ENCODE measurements at places on chromosomes 6 and 20.

GRCh38 chr6:131117878-131118277 lies 17.4 kb upstream of the AKAP7 start:
- DNase-seq = peak; percentile 6

DNA sequence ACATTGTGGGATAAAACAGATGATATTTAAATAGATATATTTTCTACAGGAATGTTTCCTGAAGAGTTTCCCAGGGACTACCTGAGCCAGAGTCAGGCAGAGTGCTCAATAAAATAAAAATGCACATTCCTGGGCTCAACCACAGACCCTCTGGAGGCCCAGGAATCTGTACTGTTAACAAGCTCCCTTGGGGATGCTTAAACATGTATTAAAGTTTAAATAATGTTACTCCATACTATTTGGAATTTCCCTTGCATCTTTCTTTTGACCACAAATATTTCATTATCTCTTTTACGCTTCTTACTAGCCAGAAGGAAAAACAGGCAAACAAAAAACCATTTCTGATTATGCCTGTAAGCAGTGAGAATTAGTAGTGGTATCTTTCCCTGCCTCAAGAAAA lies 42.3 kb downstream of the GPR63 start:
- no peak for DNase-seq

DNA sequence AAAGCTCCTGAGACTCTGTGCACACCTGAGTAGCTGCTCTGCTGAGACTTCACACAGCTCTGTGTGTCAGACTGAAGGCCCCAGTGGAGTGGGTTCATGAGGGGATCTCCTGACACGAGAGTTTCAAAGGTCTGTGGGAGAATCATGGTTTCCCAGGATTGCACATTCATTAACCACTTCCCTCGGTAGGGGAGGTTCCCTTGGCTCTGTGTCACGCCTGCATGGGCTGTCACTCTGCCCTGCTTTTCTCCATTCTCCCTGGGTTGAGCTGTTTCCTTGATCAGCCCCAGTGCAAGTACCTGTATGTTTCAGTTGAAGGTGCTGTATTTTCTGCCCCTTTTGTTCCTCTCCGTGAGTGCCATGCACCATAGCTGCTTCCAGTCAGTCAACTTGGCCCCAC lies 236.9 kb downstream of the EPM2A start:
- no peak for DNase-seq

DNA sequence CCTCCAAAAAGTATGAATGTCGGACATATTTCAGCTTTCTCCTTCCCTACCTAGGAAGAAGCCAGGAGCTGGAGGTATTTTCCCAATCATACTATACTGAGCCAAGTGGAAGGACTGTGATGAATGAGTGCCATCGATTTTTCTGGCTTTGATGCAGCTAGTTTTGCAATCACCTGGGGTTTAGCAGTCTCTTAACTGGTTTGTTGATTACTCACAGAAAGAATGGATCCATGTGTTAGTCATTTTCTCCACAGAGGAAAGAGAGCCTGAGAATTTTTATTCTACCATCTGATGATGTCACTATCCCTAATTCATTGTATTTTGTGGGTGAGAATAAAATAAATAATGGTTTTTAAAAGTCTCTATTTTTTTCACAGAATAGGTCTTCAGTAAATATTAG lies 282.9 kb upstream of the RNF217 start:
- DNase-seq = no peak

DNA sequence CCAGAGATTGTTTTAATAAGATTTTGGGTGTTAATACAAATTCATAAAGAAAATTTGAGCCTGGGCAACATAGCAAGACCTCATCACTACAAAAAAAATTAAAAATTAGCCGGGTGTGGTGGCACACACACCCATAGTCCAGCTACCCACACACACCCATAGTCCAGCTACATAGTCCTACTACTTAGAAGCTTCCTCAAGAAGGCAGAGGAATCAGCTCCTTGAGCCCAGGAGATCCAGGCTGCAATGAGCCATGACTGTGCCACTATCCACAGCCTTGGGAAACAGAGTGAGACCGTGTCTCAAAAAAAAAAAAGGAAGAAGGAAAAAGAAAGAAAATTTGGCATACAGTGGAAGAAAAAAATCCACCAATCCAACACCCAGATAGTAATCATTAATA lies 16.8 kb downstream of the SEC63 start:
- no peak for DNase-seq

DNA sequence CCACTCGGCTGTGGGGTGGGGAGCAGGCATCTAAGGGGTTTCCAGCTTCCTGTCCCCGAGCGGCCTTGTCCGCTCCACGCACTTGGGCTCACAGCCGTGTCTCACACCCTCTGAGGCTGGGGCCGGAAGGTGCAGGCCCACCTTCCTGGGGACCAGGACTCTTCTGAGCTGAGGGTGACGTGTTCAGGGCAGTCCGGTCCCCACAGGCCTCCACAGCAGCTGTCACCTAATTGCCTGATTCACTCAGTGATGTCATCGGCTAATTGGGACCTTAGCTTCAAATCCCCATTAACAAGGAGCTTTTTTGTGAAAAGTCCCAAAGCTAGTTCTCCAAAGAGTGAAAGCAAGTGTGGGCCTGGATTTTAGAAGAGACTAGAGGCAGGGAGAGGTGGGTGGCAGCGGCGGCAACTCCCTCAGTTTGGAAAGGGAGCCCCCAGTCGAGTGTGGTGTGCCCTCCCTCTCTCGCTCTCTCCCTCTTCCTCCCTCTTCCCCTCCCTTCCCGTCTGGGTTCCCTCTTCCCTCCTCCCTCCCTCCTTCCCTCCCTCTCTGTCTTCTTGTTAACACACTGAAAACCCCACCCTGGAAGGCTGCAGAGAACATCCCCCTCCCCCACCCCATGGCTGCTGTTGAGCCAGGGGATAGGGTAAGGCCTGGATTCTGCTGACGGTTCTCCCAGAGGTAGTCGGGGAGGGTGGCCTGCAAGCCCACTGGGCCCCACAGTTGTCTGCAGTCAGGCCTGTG lies 39.0 kb downstream of the MYT1 start:
- DNase-seq = no peak

DNA sequence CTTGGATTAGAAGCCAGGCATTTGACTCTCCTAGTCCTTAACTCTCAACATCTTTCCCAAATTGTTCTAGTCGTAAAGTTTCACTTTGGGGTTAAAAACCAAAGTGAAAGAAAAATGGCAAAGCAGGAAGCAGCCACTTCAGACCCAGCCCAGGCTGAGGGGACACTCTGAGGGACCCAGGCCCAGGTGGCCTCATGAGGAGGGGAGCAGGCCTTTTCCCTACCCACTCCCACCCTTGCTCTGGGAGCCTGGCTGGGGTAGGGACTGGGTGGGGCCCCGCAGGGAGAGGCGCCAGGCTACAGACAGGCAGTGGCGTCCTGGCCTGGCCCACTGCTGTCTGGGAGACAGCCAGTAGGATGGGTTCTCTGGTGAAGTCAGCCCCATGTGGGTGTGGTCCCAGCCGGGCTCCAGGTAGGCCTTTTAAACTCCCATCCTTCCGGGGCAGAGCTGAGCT lies 68.7 kb upstream of the MYL9 start:
- DNase-seq = no peak

DNA sequence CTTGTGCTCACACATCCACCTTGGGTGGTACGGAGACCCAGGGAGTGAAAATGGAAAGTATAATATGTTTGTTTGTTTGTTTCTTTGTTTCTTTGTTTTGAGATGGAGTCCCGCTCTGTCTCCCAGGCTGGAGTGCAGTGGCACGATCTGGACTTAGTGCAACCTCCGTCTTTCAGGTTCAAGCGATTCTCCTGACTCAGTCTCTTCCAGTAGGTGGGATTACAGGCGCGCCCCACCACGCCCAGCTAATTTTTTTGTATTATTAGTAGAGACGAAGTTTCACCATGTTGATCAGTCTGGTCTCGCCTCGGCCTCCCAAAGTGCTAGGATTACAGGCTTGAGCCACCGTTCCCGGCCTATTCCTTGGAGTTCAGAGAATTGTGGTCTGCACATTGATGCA lies 115.4 kb downstream of the TRIM27 start:
- no peak for DNase-seq

DNA sequence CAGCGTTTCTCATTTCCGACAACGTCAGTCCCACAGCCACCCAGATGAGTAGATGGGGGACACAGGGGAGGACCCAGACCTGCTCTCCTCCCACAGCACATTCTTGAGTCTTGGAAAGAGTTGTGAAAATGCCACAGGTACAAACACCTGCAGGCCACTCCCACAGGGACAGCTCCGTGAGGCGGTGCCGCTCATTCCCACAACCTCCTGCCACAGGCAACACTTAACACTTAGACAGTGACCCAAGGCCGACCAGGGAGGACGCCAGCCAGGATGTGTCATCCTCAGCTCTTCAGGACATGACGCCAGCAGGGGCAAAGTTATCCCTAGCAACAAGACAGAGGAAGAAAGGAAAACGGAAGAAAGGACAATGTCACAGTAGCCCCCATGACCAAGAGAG lies 22.9 kb upstream of the HLA-B start:
- no peak for DNase-seq

DNA sequence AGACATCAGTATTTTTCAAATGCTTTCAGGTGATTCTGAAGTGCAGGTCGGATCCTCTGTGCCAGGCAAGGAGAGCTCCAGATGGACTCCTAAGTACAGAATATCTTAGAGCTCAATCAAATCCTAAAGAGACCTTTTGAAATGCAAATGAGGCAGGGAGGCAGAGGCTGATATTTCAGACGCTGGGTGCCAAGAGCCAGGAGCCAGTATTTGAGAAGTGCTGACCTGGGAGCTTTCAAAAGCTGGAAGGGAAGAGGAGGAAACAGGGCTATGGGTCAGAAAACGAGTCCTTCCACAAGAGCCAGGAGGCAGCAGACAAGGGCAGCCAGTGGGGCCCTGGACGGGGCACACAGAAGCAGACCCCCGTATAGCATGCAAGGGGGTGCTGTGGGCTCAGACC lies 46.1 kb upstream of the DSN1 start:
- DNase-seq = no peak

- no peak for DNase-seq
Observed at GRCh38 chr6:34390531-34391472, 1.7 kb downstream of the NUDT3 start.

- DNase-seq = no peak
Observed at GRCh38 chr6:47934023-47934422, 152.2 kb downstream of the OPN5 start.

- no peak for DNase-seq
Observed at GRCh38 chr6:108921547-108922361, 73.5 kb downstream of the ARMC2 start.

DNA sequence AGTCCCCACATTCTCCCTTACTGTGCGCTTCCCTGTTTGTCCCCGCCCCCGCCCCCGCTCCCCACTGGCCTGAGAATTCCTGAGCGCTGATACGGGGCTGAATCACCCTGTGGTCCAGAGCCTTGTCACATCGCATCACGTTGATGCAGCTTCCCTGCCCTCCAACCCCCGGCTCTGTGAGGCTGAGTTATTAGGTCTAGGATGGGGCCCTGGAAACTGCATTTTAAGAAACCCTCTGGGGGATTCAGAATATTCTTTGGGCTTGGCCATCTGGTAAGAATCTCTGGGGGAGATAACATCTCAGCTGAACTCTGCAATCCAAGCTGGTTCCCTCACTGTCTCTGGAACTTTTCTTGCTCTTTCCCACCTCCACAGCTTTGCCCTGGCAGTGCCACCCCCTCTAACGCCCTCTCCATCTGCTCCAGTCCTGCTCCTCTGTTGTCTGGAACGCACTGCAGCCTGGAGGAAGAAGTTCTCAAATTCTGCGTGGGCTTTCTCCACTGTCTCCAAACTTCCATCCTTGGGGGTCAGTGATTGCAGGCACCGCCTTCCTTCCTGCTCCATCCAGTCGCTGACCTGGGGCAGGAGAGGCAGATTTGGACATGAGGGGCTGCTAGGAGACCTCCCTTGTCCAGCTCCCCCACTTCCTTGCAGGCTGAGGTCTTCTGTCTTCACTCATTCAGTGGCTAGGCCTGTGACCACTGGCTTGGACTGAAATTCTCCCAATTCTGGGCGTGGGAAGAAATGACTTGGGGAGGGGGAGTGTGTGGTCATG lies 42.6 kb downstream of the KIAA1755 start:
- DNase-seq = no peak

- no peak for DNase-seq
Observed at GRCh38 chr6:26604026-26604425, 7.3 kb downstream of the ABT1 start.

GRCh38 chr6:138977646-138978167 lies 10.3 kb downstream of the REPS1 start:
- no peak for DNase-seq

DNA sequence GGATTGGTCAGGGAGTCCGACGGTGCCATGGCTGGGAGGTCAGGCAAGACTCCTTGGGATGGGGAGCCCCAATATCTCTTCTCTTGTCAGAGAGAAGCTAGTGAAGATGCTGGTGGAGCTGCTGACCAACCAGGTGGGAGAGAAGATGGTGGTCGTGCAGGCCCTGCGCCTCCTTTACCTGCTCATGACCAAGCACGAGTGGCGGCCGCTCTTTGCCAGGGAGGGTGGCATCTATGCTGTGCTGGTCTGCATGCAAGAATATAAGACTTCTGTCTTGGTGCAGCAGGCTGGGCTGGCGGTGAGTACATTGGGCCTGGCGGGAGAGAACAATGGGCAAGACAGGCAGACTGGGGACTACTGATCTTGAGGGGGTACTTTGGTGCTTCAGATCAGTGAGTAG lies 10.9 kb downstream of the CUL9 start:
- no peak for DNase-seq

DNA sequence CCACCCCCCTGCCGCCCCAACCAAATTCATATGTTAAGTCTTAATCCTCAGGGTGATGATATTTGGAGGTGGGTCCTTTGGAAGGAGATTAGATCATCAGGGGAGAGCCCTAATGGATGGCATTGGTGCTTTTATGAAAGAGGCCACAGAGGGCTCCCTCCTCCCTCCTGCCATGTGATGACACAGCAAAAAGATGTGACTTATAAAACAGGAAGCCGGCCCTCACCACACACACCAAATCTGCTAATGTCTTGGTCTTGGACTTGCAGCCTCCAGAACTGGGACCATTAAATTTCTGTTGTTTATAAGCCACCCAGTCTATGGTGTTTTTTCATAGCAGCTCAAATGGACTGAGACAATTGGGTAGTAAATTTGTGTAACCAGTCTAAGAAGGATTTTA lies 176.3 kb downstream of the ADGRG6 start:
- no peak for DNase-seq

- DNase-seq = no peak
Observed at GRCh38 chr20:8076306-8077136, 55.5 kb upstream of the PLCB1 start.

DNA sequence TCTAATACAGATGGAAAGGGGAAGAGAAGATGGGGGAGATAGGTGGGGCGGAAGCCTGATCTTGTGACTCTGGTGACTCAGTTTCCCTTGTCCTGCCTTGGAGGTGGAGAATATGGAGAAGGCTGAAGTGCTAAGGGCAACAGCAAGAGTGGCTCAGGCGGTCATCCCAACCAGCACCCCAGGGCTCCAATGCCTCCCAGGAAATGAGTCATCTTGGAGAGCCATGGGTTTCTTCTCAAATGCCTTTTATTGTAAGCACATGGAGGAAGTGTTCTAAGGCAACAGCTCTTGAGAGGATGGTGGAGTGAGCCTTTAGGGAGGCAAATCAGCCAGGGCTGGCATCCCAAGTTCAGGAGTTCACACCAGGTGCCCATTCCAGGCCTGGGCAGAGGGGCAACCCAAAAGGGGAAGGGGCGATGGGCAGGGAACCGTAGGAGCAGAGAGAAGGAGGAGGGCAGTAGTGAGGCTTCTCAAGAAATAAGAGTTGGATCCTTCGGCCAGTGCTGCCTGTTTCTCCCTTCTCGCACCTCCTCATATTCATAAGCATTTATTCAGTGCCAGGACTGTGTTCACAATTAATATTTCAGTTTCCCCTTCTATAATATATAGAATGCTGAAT lies 13.2 kb upstream of the AHCY start:
- DNase-seq = no peak

- no peak for DNase-seq
Observed at GRCh38 chr6:85576476-85576875, 17.2 kb downstream of the SNX14 start.

GRCh38 chr6:51029561-51029960 lies 210.9 kb downstream of the TFAP2B start:
- no peak for DNase-seq
